Activated T-cell treated with anti-CD3 and anti-CD28 coated beads, Interleukin-2, amount 50 U/mL, for 72 hours (primary cell): ENCODE measurements at places on chromosomes 2 and 18.

- no peaks in the 10 kb centered on the region for H3K4me1 ChIP-seq
- H3K27me3 ChIP-seq, result peaks cover 11% of the 10 kb centered on the region
- H3K36me3 ChIP-seq, result no peaks in the 10 kb centered on the region
- DNase-seq, result no peak
- no peak overlapping the region for H3K4me3 ChIP-seq
Measured at GRCh38 chr2:32993005-32993539, 46.3 kb downstream of the LTBP1 start.

- no peak for DNase-seq
- H3K36me3 ChIP-seq, result no peaks in the 10 kb centered on the region
- H3K4me3 ChIP-seq, result no peak overlapping the region
- H3K27ac ChIP-seq, result no peak overlapping the region
Measured at GRCh38 chr18:7608174-7608550, 41.0 kb downstream of the PTPRM start.

- peaks cover 6% of the 10 kb centered on the region for H3K27me3 ChIP-seq
- DNase-seq, result no peak
- H3K36me3 ChIP-seq, result no peaks in the 10 kb centered on the region
- H3K4me1 ChIP-seq, result no peaks in the 10 kb centered on the region
- no peak overlapping the region for H3K27ac ChIP-seq
Measured at GRCh38 chr2:8647462-8647857, 34.4 kb upstream of the ID2 start.

- H3K36me3 ChIP-seq, result peaks cover 1% of the 10 kb centered on the region
- DNase-seq, result peak; percentile 42
- H3K27me3 ChIP-seq, result no peaks in the 10 kb centered on the region
- no peak overlapping the region for H3K4me3 ChIP-seq
- H3K4me1 ChIP-seq, result peaks cover 65% of the 10 kb centered on the region
Measured at GRCh38 chr2:95039363-95039762, 13.9 kb downstream of the MAL start.

- H3K27ac ChIP-seq, result no peak overlapping the region
- H3K36me3 ChIP-seq, result peaks cover 11% of the 10 kb centered on the region
- H3K4me3 ChIP-seq, result no peak overlapping the region
- H3K27me3 ChIP-seq, result no peaks in the 10 kb centered on the region
Measured at GRCh38 chr2:162028511-162028910, 45.5 kb downstream of the DPP4 start.

- no peak overlapping the region for H3K4me3 ChIP-seq
- H3K27me3 ChIP-seq, result no peaks in the 10 kb centered on the region
- DNase-seq, result peak; percentile 12
- H3K4me1 ChIP-seq, result peaks cover 26% of the 10 kb centered on the region
- H3K27ac ChIP-seq, result no peak overlapping the region
Measured at GRCh38 chr2:24050041-24050979, 769 bp downstream of the FKBP1B start.

- no peaks in the 10 kb centered on the region for H3K27me3 ChIP-seq
- no peak overlapping the region for H3K27ac ChIP-seq
- H3K36me3 ChIP-seq, result peaks cover 28% of the 10 kb centered on the region
- H3K4me1 ChIP-seq, result no peaks in the 10 kb centered on the region
- H3K4me3 ChIP-seq, result no peak overlapping the region
Measured at GRCh38 chr2:108869542-108869941, 83.0 kb downstream of the CCDC138 start.

DNA sequence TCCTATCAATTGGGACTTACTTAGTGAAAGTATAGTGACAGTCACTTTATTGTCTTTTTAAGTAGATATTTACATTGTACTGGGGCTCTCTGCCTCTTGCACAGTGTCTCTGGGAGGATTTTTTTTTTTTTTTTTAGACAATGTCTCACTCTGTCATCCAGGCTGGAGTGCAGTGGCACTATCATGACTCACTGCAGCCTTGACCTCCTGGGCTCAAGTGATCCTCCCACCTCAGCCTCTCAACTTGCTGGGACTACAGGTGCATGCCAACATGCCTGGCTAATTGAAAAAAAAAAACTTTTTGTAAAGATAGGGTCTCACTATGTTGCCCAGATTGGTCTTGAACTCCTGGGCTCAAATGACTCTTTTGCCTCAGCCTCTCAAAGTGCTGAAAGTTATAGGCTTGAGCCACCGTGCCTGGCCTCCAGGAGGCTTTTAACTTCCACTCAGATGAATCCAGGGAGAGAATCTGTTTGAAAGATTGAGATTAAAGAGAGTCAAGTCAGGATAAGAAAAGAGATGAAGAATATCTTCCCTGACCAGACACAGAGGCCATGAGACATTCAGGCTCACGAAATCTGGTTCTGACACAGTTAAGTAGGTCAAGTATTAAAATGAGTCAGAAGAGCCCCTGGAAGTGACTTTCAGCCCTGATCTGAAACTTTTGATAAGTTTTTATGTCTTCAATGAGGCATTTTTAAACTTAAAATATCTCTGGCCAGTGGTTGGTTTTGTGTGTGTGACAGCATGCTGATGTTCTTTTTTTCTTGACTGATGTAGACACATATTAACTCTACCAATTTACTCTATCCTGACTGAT lies 18.3 kb downstream of the ARHGEF33 start:
- peak overlapping the region; percentile 40 for H3K4me3 ChIP-seq
- peaks cover 14% of the 10 kb centered on the region for H3K4me1 ChIP-seq
- H3K36me3 ChIP-seq, result no peaks in the 10 kb centered on the region
- H3K27ac ChIP-seq, result peak overlapping the region; percentile 49
- peak; percentile 12 for DNase-seq
- H3K27me3 ChIP-seq, result no peaks in the 10 kb centered on the region

DNA sequence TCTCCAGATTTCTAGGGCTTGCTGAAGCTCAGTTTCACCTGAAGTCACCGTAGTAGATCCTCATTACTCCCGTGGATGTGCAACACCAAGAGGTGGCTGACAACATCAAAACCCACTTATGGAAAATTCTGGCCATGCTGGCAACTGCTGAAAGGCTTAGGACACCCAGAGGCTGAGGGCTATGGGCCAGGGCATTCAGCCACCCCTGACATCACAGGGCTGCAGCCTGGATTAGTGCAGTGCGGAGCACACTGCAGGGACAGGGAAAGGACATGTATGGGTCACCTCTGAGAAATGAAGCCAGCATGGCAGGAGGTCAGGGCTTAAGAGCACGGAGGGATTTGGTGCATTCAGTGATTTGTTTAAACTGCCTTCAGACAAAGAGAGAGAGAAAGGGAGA lies 300.6 kb downstream of the TDRD15 start:
- no peaks in the 10 kb centered on the region for H3K4me1 ChIP-seq
- no peak overlapping the region for H3K27ac ChIP-seq
- no peak for DNase-seq
- no peaks in the 10 kb centered on the region for H3K36me3 ChIP-seq
- no peak overlapping the region for H3K4me3 ChIP-seq

DNA sequence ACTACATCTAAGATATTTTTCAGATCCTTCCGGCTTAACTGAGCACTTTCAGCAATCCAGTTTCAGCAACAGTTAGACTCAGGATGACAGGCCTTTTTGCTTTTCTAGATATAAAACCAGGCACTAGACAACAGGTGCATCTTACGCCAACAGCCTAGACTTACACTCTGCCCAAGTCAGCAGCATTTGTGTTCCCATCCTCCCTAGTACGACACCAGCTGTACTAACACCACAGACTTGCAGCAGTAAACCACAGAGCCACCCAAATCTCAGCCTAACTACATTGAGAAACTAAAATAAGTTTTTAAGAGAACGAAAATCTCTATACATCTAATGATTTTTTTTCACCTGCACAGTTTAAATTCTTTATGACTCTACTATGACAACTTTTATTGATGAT lies 89.9 kb upstream of the DNMT3A start:
- DNase-seq, result no peak
- peaks cover 3% of the 10 kb centered on the region for H3K4me1 ChIP-seq
- peak overlapping the region; percentile 39 for H3K27ac ChIP-seq

GRCh38 chr18:63290821-63291200 lies 28.8 kb downstream of the BCL2 start:
- H3K36me3 ChIP-seq, result peaks cover 29% of the 10 kb centered on the region
- peak overlapping the region; percentile 49 for H3K4me3 ChIP-seq
- peaks cover 6% of the 10 kb centered on the region for H3K4me1 ChIP-seq
- peak overlapping the region; percentile 87 for H3K27ac ChIP-seq

GRCh38 chr2:233074106-233074505 lies 14.0 kb downstream of the INPP5D start:
- DNase-seq, result no peak
- no peak overlapping the region for H3K27ac ChIP-seq

GRCh38 chr2:200756618-200757321 lies 54.9 kb upstream of the BZW1 start:
- H3K27ac ChIP-seq, result no peak overlapping the region
- no peak for DNase-seq
- no peak overlapping the region for H3K4me3 ChIP-seq
- peaks cover 27% of the 10 kb centered on the region for H3K27me3 ChIP-seq

GRCh38 chr2:222837643-222838056 lies 23.2 kb upstream of the ACSL3 start:
- no peak overlapping the region for H3K27ac ChIP-seq
- H3K27me3 ChIP-seq, result peaks cover 25% of the 10 kb centered on the region
- no peak overlapping the region for H3K4me3 ChIP-seq
- H3K4me1 ChIP-seq, result peaks cover 15% of the 10 kb centered on the region

DNA sequence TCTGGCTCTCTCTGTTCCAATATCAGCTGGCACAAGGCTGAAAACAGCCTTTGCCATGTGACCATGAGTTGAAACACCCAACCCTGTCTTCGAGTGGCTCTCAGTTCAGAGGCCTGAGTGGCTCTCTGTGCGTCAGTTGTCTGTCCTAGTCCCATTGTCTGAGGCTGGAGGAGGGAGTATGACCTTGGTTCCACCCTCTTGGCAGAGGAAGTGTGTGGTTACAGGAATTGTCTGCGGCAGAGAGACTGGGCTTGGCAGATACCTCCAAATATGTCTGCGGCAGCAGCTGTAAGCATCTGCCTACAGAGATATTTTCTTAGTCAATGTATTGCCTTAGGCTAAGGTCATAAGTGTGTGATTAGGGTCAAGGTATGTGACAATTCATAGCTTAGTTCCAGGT lies 32.6 kb downstream of the CNGA3 start:
- no peak overlapping the region for H3K4me3 ChIP-seq
- no peak overlapping the region for H3K27ac ChIP-seq
- H3K27me3 ChIP-seq, result peaks cover 36% of the 10 kb centered on the region
- no peaks in the 10 kb centered on the region for H3K36me3 ChIP-seq

DNA sequence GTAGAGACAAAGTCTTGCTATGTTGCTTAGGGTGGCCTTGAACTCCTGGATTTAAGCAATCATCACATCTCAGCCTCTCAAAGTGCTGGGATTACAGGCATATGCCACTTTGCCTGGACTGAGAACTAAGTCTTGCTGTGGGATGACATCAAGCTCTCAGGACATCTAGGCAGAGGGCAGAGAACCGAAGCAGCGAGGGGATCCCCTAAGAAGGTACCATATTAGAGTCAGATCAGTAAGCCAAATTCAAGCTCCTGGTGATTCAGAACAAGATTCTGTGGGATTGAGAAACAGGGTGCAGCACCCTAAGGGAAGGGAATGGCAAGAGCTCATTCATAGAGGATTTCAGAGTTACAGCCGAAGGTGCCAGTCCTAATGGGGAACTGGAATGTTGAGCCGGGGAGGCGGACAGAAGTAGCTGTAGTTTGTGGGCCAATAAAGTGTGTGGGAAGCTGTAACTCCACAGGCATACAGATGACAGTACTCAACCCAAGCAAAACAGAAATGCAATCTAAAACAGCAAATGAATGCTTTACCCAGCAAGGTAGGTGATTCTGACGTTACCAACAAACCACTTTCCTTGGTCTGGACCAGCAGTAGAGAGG lies 30.9 kb downstream of the EPHA4 start:
- no peaks in the 10 kb centered on the region for H3K4me1 ChIP-seq
- no peak overlapping the region for H3K27ac ChIP-seq
- no peaks in the 10 kb centered on the region for H3K27me3 ChIP-seq
- H3K4me3 ChIP-seq, result no peak overlapping the region
